CD4-positive, alpha-beta T cell treated with Interleukin-1 beta for 1 hour (primary cell): ENCODE measurements at places on chromosomes 16 and 17.

DNA sequence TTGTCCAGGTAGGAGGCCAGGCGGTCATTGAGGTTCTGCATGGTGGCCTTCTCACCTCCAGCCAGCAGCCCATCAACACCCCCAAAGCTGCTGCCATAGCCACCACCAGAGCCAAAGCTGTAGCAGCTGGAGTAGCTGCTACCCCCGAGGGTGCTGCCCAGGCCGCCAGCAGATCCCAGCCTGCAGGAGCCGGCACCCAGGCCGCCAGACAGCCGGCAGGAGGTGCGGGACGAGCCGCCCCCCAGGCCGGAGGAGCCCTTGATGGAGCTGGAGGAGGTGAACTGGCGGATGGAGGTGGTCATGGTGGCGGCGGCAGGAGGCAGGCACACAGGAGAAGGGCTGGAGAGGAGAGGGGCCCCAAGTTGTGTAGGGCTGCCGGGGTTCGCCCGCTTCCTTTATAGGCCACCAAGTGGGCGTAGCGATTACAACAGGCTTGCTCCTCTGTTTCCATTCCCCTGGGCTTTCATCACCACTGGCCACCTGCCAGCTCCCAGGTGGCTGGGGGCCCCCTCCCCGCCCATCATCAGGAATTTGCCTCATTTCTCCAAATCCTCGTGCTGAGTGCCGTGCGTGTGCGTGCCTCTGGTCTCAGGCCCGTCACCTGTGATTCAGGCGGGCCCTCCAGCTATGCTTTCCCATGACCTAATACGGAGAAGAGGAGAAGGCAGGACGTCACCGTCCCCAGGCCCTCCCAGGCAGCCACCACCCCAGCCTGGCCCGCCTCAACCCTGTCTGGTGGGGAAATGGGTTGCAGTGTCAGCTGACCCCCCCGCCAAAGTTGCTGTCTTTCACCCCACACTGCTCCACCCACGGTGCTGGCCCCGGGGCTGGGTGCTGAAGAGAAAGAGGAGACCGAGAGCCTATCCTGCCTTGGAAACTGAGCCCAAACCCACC, at the start of gene KRT17:
KRT17 (minus strand) TSS at position 368 of the 894 bp plus-strand sequence; CDS start at position 302, 66 bp downstream.
- DNase-seq = no peak

DNA sequence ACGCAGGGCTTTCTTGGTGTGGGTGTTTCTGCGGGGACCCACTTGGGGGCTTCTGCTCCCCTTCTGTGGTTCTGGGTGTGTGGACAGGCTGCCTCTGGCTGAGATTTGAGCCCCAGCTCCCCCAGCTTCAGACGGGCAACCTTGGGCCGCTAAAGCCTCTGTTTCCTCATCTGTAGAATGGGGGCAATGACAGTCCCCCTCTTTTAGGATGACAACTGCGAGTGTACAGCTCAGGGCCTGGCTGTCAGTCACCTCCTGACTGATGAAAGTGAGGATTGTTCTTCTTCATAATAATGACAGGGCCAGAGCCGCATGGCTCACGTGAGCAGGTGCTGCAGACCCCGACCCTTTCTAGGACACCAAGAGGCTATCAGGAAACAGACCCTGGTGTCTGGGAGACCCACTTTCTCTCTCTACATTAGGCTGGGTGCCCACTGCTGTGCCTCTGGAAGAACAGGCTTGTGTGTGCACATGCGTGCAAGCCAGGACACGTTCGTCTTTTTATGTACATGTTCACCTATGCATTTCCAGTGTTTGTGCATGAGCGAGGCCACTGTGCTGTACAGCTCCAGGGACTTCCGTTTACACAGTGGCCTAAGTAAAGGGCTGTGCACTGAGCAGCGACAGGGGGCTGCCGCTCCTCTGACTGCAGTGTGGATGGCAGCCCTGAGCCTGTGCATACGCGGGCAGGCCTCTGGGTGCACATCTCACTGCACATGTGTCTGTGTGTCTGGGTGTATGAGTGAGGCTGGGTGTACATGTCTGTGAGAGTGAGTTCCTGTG, 4.6 kb downstream of the SPNS3 start:
- DNase-seq = no peak

GRCh38 chr16:83689385-83689831, 118.4 kb upstream of the HSBP1 start:
- no peak for DNase-seq

GRCh38 chr16:73794994-73795393, 501.6 kb upstream of the PSMD7 start:
- no peak for DNase-seq

DNA sequence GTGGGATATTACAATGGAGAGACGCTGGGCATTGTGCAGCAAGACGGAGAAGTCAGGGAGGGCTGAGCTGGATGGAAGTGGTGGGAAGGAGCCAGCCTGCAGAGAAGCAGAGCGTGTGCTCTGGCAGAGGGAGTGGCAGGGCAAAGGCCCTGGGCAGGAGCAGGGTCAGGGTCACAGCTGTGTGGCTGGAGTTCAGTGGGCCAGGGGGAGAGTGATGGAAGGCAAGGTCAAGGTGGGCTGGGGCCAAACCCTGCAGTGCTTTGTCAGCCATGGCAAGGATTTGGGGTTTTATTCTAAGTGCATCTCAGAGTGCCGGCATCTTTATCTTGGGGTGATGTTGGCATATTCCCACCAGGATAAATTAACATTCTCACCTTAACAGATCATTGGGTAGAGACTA, 31.9 kb upstream of the C16orf78 start:
- no peak for DNase-seq

- peak; percentile 68 for DNase-seq
These were observed 20.5 kb downstream of the CLEC16A start for GRCh38 chr16:10964891-10965326.

DNA sequence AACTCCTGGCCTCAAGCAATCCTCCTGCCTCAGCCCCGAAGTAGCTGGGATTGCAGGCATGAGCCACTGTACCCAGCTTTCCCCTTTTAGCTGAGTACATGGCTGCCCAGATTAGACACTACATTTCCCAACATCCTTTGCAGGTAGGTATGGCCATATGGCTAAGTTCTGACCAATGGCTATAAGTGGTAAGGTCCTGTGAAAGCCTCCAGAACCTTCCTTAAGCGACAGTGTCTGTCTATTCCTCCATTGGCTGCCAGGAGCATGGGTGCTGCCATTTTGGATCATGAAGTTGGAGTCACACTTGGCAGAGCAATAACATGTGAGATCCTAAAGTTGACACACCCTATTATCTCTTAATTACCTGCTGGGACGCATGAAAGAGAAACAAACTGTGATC, 24.4 kb upstream of the CRHR1 start:
- no peak for DNase-seq

DNA sequence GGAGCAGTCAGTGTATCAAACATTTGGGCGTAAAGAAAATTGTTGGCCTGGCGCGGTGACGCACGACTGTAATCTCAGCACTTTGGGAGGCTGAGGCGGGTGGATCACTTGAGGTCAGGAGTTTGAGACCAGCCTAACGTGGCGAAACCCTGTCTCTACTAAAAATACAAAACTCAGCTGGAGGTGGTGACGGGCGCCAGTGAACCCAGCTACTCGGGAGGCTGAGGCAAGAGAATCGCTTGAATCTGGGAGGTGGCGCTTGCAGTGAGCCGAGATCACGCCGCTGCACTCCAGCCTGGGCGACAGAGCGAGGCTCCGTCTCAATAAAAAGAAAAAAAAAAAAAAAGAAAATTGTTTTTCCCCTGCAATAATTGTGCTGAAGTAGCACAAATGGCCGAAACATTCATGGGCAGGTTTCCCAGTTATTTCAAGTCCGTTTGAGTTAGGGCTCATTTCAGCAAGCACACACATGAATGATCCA, 1.4 kb downstream of the GCSH start:
- DNase-seq = no peak

- DNase-seq = no peak
These were observed 9.6 kb upstream of the WNT9B start for GRCh38 chr17:46841561-46842379.

GRCh38 chr17:81428121-81428515, 32.9 kb downstream of the BAHCC1 start:
- no peak for DNase-seq

GRCh38 chr17:81200695-81201580, 21.8 kb downstream of the CEP131 start:
- DNase-seq = peak; percentile 25

GRCh38 chr16:53837426-53837825, 133.5 kb downstream of the FTO start:
- no peak for DNase-seq

- DNase-seq = no peak
These were observed 276.7 kb downstream of the PARN start for GRCh38 chr16:14353340-14353739.

DNA sequence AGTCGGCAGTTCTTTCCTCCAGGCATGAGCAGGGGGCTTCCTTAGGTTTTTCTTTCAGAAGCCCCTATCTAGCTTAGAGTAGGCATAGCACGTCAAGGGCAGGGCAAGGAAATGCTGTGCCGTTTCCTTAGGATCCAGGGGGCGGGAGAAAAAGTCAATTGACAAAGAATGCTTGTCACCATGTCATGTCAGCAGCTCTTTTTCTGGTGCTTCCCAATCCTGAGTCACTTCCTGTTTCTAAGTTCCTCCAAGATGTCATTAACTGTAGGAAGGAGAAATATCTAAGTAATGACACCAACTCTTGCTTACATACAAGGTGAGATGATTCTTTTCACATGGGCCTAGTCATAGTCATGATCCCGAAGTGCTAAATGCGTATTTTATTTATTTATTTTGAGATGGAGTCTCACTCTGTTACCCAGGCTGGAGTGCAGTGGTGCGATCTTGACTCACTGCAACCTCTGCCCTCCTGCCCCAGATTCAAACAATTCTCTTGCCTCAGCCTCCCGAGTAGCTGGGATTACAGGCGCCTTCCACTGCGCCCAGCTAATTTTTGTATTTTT, 35.2 kb downstream of the GJC1 start:
- DNase-seq = no peak

DNA sequence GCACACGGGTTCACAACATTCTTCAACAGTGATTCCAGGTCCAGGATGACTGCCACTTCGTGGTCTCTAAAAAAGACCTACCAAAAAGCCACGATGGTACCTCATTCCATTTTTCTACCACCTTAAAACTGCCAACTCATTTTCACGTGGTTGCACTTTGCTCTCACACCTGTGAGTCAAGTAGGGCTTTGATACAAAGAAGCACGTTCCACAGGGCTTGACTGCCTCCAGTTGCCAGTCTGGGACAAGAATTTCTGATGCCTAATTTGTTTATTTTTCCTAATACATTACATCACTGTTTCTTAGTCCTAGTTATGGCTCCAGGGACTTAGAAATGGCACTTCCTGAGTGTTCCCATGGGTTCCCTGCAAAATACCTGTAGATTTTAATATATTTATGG, 911.6 kb upstream of the EEF2KMT start:
- DNase-seq = no peak

DNA sequence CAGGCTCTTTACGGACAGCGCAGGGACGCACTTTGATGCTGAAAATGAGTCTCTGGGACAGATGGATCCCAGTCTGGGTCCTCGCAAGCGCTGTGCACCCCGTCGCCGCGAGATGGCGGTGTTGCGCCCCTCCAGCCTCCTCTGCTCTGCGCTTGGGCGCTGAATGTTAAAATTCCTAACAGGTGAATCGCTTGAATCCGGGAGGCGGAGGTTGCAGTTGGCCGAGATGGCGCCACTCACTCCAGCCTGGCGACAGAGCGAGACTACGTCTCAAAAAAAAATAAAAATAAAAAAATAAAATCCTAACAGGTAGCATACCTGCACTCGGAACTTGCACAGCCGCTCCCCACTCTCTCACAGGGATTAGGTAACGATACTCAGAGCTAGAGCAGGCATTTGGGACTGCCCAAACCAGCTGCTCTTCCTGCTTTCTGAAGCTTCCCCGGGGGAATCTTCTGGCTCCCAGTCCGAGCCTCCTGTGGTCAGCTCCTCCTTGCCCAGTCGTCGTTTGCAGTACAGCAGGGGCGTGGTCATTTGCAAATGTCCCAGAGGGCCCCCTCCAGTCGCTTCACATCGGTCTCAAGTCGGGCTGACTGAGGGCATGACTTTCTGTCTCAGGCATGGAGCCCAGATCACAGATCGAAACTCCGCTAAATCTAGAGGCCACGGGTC, 26.2 kb upstream of the OSGIN1 start:
- DNase-seq = peak; percentile 28

DNA sequence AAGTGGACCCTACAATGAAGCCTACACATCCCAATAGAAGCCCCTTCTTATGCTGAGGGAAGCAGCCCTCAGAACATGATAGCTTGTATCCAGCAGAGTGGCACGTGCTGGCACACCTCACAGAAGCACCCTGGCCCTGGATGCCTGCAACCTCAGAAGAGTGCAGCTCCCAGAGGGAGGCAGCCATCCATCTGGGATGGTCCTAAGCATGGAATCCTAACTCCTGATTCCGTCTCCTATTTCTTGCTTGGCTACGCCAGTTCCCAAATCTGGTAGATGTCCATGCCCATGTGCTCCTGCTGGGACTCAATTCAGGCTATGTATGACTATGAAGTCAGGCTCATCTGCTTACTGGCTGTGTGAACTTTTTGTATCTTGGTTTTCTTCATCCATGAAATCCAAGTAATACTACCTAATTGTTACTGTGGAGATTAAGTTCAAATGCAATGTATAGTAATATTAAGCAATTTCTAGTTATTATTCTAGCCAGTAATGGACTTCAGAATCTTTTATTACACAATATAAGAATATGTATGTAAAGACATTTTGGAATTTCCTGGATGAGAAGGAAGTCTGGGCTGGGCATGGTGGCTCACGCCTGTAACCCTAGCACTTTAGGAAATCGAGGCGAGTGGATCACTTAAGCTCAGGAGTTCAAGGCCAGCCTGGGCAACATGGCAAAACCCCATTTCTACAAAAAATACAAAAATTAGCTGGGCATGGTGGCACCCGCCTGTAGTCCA, 32.4 kb downstream of the SIAH1 start:
- no peak for DNase-seq

GRCh38 chr16:53515259-53515658, 12.2 kb upstream of the AKTIP start:
- no peak for DNase-seq

- peak; percentile 82 for DNase-seq
These were observed at the start of gene ANTKMT for GRCh38 chr16:720990-721764. Gene ANTKMT, plus strand, starts transcription at chr16:721146. Its CDS starts 129 bp downstream, at chr16:721275.

DNA sequence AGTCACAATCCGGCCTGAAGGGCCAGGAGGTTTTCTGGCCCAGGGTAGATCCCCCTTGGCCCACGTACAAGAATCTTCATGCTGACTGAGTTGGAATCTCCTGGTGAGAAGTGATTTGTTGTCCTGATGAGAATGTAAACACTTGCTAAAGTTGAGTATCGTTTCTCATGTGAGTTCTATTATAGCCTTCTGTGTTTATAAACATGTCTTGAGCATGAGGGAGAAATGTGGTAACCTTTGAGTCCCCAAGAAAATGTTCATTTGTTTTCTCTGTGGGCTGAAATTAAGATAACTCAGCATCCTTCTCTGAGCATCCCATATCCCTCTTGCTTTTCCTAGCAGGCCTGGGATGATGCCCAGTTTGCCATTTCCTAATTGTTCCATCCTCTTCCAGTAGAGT, 204.8 kb downstream of the FTO start:
- no peak for DNase-seq

DNA sequence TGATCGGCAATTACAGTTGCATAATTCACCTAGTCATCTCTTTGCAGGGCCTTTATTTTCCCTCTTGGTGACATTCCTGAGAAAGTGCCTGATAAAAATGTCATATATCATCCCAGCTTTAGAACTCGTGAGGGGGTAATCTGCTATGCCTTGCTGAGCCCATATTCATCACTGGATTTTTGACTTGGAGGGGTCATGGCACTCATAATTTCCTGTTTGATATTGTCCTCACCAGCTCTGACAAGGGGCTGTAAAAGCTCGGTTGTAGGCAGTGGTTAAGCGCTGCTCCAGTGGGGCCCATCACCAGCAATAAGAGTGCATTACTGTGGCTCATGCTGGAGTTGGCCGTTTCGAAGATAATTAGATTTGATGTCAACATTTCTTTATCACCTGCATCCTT, 227.3 kb downstream of the IRX3 start:
- no peak for DNase-seq

GRCh38 chr17:73954951-73955350, 248.5 kb upstream of the RPL38 start:
- no peak for DNase-seq
